ENCODE measurements at places on chromosomes 6 and 20.

DNA sequence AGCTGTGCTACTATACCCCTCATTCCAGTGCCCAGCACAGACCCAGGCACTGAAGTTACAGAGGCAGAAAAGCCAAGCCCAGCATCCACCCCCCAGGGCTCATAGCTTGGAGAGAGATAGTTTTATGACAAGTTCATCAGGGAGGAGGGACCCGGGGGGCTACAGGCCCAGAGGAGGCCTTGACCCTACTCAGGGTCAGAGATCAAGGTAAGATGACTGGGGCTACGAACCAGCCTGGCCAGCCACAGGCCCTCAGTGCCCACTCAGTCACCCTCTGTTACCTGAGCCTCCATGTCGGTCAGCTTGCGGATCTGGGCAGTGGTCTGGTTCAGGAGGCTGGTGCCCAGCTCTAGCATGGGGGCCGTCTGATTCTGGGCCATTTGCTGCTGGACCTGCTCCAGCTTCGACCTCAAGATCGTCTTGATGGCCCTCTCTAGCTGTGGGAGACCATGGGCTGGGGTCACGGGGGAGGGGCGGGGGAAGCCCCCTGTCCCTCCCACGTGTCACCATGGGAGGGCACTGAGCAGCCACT, 26.1 kb downstream of the ANGPT4 start:
- H3K4me1 ChIP-seq, result peaks cover 14% of the 10 kb centered on the region
- no peak for DNase-seq
- no peak overlapping the region for H3K27ac ChIP-seq
- H3K36me3 ChIP-seq, result no peaks in the 10 kb centered on the region
- no peak overlapping the region for H3K4me3 ChIP-seq

DNA sequence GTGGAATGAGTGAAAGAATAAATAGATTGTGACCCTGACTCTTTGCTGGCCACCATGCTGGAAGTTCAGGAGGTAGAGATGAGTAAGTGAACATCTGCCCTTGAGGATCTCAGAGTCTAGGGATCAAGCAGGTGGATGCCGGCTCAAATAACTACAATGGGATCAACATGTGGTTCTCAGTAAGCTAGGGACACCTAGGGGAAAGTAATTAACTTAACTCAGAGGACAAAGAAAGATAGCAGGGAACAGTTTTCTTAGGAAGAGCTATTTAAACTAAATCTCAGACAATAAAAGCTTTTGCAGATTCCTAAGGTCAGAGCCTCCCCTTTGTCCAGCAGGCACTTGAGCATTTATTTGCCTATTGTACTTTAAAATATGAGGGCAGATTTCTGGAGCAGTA, 29.1 kb downstream of the SLC13A3 start:
- no peaks in the 10 kb centered on the region for H3K4me1 ChIP-seq
- H3K27me3 ChIP-seq, result no peaks in the 10 kb centered on the region
- DNase-seq, result no peak
- no peak overlapping the region for H3K4me3 ChIP-seq

DNA sequence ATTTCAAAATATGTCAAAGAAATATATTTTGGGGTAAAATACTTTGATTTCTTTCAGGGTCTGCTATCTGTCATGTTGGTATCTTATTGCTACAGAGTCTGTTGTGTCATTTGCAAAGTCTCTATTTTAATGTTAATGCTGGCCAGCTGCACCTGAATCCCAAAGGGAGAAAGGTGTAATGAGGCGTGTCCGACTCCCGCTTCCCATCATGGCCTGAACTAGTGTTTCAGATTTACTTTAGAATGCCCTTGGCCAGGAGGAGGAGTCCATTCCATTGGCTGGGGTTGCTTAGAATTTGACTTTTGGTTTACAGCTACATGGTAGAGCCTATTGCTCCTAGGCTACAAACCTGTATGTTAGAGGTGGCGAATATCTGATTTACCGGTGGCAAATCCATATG, 69.3 kb downstream of the FAM50B start:
- no peaks in the 10 kb centered on the region for H3K36me3 ChIP-seq
- H3K27me3 ChIP-seq, result no peaks in the 10 kb centered on the region
- DNase-seq, result no peak
- no peak overlapping the region for H3K4me3 ChIP-seq
- no peaks in the 10 kb centered on the region for H3K4me1 ChIP-seq

GRCh38 chr20:40953856-40954255, 74.8 kb upstream of the TOP1 start:
- no peak overlapping the region for H3K27ac ChIP-seq
- DNase-seq, result no peak
- H3K4me1 ChIP-seq, result no peaks in the 10 kb centered on the region
- no peaks in the 10 kb centered on the region for H3K36me3 ChIP-seq

- H3K27ac ChIP-seq, result no peak overlapping the region
- no peaks in the 10 kb centered on the region for H3K27me3 ChIP-seq
- no peaks in the 10 kb centered on the region for H3K36me3 ChIP-seq
- no peak for DNase-seq
- H3K4me3 ChIP-seq, result no peak overlapping the region
Observed at GRCh38 chr20:33262658-33263065, 20.4 kb upstream of the BPIFB1 start.

DNA sequence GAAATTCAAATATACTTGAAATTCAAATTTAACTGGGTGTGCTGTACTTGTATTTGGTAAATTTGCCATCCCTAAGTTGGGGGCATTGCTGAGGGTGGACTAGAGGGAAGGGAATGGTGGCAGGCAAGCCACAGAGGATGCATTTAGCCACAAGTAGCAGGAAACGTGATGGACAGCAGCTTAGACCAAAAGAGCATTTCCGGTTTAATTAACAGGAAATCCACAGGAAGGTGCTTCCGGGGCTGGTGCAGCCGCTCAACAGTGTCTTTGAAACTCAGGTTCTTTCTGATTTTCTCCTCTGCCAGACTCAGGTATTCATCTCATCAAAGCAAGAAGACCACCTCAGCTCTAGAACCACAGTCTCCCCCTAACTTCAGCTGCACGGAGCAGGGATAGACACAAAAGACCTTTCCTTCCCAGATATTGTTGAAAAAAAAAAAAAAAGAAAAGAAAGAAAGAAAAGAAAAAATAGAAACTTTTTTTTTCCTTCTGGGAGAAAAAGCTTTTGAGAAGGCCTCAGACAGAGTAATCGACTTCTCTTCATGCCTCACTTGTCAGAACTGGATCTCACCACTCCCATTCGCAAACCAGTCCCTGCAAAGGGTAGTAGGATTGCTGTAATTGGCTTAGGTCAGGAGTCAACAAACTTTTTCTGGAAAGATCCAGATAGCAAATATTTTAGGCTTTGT, 8.0 kb upstream of the BCAS1 start:
- no peak overlapping the region for H3K27ac ChIP-seq
- H3K27me3 ChIP-seq, result no peaks in the 10 kb centered on the region
- no peaks in the 10 kb centered on the region for H3K4me1 ChIP-seq
- no peak for DNase-seq
- H3K36me3 ChIP-seq, result no peaks in the 10 kb centered on the region
